ENCODE measurements at places on chromosomes 6 and 20. TPM values are rescaled to one million over a fixed set of nuclear protein-coding genes. Genes with fewer than 3 reads are reported as not detected.

DNA sequence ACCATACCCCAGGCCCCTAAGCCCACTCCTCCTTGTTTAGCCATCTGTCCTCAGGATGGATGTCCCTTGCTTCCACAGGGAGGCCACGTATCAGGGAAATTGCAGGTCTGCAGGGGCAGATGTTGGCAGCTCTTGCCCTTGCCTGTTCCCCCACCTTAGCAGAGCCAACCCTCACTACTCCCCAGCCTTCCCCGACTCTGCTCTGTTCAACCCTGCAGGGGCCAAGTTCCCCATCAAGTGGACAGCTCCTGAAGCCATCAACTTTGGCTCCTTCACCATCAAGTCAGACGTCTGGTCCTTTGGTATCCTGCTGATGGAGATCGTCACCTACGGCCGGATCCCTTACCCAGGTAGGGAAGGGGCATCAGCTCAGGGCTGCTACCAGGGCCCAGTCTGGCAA, 10.7 kb upstream of the TM9SF4 start:
- DNase-seq = no peak

DNA sequence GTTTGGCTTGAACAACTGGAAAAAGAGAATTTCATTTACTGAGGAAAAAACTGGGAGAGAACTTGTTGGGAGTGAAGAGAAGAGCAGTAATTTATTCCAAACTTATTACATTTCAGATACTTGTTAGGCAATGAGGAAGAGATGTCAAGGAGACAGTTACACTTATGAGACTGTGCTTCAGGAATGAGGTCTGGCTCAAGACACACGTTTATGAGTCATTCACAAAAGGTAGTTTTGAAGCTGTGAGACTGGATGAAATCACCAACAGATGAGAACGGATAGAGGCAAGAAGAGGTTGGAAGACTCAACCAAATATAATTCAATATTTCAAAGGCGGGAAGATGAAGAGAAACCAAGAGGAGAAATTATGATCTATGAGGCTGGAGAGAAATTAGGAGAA, 70.6 kb upstream of the DEFB112 start:
- no peak for DNase-seq

- no peak for DNase-seq
Observed at GRCh38 chr6:89927791-89928550, 33.7 kb downstream of the GJA10 start.

DNA sequence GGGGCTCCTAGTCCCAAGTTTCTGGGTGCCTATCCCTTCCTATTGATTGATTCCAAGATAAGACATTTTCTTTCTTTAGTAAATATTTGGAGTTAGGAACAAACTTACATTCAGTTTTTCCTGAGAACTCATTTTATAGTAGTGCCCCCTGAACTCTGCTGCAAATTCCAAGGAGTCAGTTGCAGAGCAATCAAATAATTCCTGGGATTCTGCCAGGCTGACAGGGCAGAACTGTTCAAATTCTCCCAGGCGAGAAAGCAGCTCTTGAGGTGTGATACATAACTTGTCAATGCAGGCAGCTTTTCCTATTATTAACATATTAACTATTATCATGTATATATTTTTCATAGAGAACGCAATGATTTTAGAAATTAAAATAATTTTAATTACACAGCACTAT, 15.9 kb upstream of the ZBTB24 start:
- no peak for DNase-seq

SULF2 gene
- 38.0 TPM for polyA plus RNA-seq

CTCFL gene
- polyA plus RNA-seq = 0.20 TPM

WFDC10B gene
- polyA plus RNA-seq = not detected
